ENCODE measurements at places on chromosomes 6 and 20.

DNA sequence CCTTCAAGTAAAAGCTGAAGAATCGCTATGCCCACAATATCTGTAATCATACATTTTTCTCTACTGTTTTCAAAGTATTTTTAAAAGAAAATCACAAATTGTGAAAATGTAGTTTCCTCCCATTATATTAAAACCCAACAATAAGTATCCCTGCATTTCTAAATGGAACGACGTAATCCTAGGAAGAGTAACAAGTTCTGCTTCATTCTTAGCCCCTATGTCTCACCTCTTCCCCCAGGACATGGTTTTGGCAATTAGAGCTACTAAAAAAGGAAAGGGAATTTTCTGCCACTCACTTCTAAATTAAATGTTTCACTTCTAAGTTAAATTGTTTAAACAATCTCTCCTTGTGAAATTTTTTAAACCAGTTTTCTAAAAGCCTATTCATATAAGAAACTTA is 47.4 kb downstream of the TBPL1 start:
- DNase-seq = no peak

GRCh38 chr6:167796192-167796981 is 30.3 kb upstream of the AFDN start:
- DNase-seq = peak; percentile 30

GRCh38 chr20:10093087-10093591 is 58.4 kb downstream of the ANKEF1 start:
- no peak for DNase-seq

GRCh38 chr6:154251116-154251515 is 105.5 kb downstream of the IPCEF1 start:
- no peak for DNase-seq

GRCh38 chr6:6512711-6513110 is 75.8 kb upstream of the LY86 start:
- no peak for DNase-seq

GRCh38 chr6:137254966-137255365 is 35.8 kb upstream of the IFNGR1 start:
- no peak for DNase-seq

DNA sequence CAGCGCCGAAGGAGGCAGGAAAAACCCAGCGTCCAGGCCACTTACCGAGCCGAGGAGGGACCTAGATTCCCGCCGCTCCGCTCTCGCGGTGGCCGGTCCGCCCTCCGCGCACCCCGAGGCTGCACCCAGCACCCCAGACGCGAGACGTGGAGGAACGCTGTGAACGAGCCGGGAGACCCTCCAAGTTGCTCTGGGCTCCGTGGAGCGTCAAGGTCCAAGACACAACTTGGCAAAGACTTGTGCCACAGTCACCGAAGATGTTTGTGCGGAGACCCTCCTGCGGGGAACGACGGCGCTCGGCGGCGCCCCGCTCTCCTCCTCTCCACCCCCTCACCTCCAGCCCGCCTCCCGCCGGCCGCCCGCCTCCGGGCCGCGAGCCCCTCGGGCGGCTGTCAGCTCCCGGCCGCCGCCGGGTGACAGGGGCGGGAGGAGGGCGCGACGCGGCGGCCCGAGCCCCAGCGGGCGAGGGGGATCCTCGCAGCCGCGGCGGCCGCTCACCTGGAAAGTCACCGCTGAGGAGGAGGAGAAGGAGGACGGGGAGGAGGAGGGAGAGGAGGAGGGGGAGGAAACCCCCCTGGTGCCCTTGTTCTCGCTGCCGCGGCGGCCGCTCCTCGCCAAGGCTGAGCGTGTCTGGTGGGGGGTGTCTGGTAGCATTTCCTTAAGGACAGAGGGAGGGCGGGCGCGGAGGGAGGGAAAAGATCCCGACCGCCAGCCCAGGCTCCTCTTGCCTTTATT is 637 bp upstream of the HIVEP2 start:
- DNase-seq = peak; percentile 59

DNA sequence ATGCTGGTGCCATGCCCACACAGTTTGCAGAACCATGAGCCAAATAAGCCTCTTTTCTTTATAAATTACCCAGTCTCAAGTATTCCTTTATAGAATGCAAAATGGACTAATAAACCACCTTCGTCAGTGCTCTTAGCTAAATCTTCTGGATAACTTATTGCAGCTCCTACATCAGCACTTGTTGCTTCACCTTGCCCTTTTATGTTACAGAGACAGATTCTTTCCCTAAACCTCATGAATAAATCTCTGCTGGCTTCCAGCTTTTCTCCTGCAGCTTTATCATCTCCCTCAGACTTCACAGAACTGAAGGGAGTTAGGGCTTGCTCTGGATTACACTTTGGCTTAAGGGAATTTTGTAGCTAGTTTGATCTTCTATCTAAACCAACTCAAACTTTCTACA is 22.6 kb downstream of the NUP153 start:
- no peak for DNase-seq

DNA sequence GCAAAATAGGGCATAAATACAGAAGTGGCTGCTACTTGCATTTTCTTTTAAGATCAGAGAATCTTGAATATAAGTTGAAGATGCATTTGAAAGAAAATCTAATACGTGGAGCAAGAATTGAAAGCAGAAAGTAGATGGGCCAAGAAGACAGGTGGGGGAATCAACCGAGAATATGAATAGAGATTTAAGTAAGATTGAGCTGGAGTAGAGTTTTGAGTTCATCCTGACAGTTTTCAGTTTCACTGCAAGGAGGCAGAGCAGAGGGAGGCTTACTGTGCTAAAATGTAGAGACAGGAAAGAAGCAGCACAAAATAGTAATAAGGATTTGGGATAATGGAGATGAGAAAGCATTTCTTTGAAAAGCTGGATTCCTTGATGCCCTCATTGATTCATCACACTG is 214.5 kb downstream of the GJA1 start:
- DNase-seq = no peak

GRCh38 chr6:151376440-151376839 is 14.9 kb downstream of the ZBTB2 start:
- DNase-seq = no peak

DNA sequence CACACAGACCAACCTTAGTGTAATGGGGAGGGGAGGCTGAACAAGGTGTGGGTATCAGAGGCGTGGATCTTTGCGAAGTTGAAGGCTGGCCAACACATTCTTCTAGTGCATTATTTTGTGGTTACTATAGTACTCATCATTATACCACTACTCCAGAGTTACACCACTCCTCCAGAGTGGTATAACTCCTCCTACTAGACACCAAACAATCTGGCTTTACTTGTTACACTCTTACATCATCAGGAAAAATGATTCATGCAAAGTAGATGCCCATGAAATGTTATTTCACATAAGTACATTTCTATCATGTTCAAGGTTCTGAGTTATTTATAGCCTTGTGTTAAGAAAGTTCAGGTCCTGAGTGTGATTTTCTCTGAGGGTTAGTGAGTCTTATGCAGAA is 443.1 kb upstream of the OPRM1 start:
- no peak for DNase-seq

DNA sequence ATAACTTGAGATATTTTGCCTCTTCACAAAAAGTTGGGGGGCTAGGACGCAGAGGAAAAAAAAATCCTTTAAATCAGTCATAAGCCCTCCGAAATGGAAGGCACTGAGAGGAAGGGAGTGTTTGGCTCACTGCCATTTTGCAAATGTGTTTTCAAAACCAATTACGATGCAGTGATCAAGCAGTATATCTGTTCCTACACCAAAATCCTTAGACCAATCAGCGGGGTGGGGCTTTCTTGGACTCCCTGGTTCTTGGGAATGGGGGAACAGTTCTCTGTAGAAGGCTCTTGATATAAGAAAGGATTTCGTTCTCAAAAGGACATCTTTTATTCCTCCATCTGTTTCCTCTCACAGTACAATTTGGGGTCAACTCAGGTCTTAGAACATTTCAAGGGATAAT is 478.6 kb upstream of the JARID2 start:
- DNase-seq = no peak

- DNase-seq = peak; percentile 25
Measured at GRCh38 chr6:109454496-109455436, 806 bp downstream of the MICAL1 start.

GRCh38 chr20:37297066-37297736 is 7.7 kb downstream of the MANBAL start:
- no peak for DNase-seq

DNA sequence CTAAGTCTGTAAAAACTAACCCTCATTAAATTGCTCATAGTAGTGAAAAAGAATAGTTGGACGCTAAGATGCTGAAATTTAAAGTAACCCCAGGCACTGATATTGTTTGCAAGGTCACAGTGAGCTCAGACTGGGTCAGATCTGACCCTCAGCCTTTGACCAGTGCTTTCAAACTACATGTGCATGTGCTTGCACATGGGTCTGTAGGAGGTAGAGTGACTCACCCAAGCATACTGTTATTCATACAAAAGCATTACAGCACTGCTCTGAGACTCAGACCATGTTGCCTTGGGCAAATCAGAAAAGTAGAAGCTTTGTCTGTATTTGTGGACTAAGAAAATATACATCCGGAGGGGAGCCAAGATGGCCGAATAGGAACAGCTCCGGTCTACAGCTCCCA is 326.4 kb upstream of the MARCKS start:
- no peak for DNase-seq

GRCh38 chr20:13875265-13875811 is 90.5 kb downstream of the NDUFAF5 start:
- no peak for DNase-seq

DNA sequence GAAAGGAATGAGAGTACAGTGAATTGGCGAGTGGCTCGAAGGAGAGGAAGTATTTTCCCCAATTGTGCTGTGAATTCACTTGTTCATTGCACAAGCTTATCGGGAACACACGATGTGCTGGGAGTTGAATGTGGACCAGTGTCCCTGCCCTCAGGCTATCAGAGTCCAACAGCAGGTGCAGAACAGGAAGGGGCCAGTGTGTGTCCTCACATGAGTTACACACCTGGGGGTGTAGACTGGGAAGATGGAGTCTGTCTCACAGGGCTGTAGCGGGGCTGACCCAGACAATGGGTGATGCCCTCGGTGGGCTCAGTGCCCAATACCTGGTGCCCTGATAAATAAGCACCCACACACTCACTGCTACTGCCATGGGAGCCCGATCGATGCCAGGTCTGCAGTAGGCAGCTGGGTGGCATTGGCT is 14.4 kb downstream of the DUSP22 start:
- no peak for DNase-seq

DNA sequence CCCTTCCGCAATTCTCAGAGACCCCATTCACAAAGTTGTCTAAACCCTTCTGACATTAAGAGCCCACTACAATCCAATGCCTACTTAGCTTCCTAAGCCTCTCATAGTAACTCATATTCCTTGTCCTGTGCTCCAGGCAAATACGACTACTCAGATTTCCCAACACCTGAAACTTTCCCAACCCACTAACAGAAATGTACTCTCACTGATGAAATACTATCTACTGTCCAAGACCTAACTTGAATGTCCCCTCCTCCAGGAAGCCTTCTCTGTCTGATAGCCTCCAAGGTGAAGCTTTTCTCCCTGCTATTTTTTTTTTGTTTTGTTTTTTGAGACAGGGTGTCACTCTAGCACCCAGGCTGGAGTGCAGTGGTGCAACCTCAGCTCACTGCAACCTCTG is 30.4 kb downstream of the GPLD1 start:
- no peak for DNase-seq

DNA sequence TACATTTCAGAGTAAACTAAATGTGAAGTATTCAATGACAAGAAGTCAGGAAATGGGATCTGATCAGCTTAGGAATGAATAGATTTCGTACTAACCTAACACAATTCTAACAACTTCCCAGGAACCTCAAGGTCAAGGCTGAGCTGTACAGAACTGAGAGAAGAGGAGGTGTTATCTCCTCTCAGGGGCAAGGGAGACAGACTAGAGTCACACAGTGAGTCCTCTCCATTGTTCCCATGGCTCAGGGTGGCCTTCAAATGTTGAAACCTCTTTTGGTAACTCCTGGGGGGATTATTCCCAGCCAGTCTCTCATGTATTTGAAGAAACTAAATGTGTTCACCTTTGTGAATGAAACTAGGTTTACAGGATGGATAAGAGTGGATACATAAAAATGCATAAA is 27.7 kb downstream of the ELOVL2 start:
- DNase-seq = no peak

- no peak for DNase-seq
Measured at GRCh38 chr6:53031281-53031680, 33.9 kb upstream of the FBXO9 start.

DNA sequence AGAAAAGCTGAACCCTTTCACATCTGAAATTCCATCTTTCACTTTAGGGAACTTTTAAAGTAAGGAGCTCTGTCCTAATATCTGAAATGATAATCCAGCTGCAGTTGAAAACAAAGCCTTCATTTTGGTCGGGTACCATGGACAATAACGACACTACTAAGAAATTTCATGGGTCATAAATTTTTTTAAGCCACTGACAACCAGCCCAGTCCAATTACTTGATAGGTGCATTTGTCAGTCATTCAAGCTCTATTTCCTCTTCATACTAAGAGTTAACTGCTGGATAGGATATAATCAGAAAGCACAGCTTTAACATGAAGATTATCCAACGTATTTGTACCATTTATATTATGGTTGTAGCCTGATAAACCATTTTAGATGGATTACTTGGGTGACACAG is 52.5 kb downstream of the MMUT start:
- no peak for DNase-seq

DNA sequence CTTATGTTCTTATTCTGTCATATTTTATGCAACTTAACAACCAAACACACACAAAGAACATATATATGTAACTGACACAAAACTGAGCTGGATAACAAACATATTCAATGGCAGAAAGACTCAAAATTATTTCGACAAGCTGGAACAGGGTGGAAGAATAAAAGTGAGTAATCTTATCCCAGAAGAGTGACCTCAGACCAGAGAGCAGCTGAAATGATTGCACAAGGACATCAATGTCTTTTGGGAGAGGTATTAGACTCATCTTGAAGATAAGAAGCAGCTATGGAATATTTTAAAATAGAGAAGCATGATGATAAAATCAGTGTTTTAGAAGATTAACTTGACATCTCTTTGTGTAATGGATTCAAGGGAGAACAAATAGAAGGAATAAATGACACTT is 191.6 kb upstream of the PRDM1 start:
- no peak for DNase-seq

- no peak for DNase-seq
Measured at GRCh38 chr6:15804164-15805154, 141.6 kb upstream of the DTNBP1 start.

- DNase-seq = no peak
Measured at GRCh38 chr6:156809034-156809433, 31.9 kb downstream of the ARID1B start.

- DNase-seq = no peak
Measured at GRCh38 chr6:168721571-168721970, 280.6 kb downstream of the SMOC2 start.

- no peak for DNase-seq
Measured at GRCh38 chr6:96522465-96523009, 931 bp downstream of the UFL1 start.

DNA sequence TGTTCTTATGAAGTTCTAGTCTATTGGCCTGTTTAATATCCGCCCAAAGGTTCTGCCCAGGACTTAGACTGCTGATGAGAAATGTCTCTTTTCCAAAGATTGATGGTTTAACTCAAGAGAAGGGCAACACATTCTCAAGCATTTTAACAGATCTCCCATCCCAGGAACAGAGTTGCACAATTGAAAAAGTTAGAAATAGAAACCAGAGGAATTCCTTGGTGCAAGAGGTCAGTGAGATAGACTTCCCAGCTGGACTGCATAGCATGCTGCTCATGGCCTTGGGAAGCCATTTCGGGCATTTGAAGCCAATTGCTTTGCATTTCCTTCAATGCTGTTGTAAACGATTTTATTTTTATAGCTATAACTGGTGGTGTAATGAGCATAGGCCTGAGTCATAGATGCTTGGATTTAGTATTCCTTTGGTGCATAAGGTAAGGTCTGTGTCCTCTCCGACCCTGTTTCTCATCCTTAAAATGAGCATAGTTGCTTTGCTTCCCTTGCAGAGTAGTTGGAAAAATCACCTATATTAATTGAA is 292.2 kb upstream of the JAG1 start:
- no peak for DNase-seq

Measured in hypothalamus (tissue), 51 donors.